Mesothelial cell of epicardium (in vitro differentiated cells): ENCODE measurements at places on chromosomes 1 and 21. TPM values are rescaled to one million over a fixed set of nuclear protein-coding genes. Genes with fewer than 3 reads are reported as not detected.

NCMAP gene
- 0.31 to 0.51 TPM (median 0.38 TPM) in 3 replicates for total RNA-seq

KCNE1 gene
- total RNA-seq, result 0.50 to 1.0 TPM (median 0.55 TPM) in 3 replicates

- DNase-seq, result no peak
Observed at GRCh38 chr1:150789396-150789795, 18.7 kb downstream of the CTSK start.

- no peak for DNase-seq
Observed at GRCh38 chr1:232378266-232379062, 251.5 kb downstream of the SIPA1L2 start.

DNA sequence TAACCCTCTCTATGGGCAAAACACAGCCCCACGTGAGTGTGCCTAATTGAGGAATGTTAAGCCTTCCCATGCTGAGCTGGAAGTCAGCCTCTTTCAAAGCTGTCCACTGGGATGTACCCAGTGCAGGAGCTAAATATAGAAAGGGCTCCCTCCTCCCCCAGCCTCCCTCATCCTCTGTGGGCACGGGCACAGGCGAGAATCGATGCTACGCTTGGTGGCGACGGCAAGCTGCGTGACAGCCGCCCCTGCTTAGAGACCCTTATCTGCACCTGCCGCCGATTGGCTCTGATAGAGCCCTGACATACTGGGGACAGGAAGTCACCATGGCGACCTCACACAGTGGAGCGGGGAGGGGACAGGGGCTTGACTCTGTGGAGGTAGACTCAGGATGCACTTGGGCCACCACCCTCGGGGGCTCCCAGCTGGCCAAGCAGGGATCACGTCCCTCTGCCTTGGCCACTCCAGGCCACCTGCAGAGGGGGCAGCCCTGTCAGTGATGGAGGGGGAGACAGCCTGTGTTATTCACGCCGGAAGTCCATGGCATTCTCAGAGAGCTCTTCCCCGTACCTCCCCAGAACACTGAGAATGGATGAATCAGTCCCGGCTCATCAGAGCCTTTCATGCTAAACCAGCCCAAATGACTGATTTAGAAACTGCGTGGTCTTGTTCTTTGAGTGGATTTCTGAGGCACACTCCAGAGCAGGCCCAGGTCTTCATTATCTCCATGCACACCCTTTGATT is 84.8 kb downstream of the KCND3 start:
- no peak for DNase-seq

KDF1 gene
- 11.9 to 12.9 TPM (median 12.7 TPM) in 3 replicates for total RNA-seq

DNA sequence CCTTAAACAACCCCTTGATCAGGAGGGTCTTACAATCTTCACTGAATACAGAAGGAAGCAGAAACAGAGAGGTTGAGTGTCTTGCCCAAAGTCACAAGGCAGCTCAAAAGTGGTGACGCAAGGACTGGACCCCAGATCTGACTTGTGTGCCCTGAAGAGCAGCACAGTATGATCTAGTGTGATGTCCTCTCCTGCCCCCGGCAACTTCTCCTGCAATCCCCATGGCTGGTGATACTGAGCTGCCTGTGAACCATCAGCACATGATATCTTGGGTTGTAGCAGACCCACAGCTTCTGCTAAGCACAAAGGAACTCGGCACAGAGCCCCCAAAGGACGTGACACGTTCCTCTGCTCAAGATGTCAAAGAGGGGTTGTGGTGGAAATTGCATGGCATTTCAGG is 51.2 kb upstream of the EDN2 start:
- DNase-seq, result peak; percentile 16

RGS4 gene
- 33.8 to 42.0 TPM (median 39.9 TPM) in 3 replicates for total RNA-seq

GRCh38 chr1:161001525-161001924 is 19.4 kb downstream of the F11R start:
- DNase-seq, result no peak

CACHD1 gene
- 20.8 to 24.2 TPM (median 24.1 TPM) in 3 replicates for total RNA-seq

GRCh38 chr1:26961826-26962225 is 1.6 kb upstream of the KDF1 start:
- DNase-seq, result no peak

TMEM240 gene
- total RNA-seq, result 16.7 to 18.3 TPM (median 17.3 TPM) in 3 replicates

- DNase-seq, result no peak
Observed at GRCh38 chr1:57222307-57222706, 201.6 kb downstream of the DAB1 start.

DNA sequence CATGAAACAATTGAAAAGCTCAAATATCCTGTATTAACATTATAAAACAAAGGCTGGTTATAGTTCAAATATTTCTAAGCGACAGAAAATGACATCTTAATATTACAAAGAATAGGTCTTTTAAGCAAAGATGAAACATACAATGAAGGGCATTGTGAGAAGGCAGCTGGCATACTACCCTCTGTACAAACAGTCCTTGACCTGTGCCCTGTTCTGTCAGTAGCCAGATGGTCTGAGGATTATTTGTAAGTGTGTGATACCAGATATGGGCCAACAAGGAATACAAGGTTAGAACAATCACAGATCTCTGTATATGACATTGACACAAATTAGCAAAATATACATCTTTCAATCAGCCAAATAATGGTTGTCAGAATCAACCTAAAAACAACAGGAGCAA is 1350.4 kb downstream of the AMY1C start:
- no peak for DNase-seq

CFHR2 gene
- not detected in 3 replicates for total RNA-seq

DNA sequence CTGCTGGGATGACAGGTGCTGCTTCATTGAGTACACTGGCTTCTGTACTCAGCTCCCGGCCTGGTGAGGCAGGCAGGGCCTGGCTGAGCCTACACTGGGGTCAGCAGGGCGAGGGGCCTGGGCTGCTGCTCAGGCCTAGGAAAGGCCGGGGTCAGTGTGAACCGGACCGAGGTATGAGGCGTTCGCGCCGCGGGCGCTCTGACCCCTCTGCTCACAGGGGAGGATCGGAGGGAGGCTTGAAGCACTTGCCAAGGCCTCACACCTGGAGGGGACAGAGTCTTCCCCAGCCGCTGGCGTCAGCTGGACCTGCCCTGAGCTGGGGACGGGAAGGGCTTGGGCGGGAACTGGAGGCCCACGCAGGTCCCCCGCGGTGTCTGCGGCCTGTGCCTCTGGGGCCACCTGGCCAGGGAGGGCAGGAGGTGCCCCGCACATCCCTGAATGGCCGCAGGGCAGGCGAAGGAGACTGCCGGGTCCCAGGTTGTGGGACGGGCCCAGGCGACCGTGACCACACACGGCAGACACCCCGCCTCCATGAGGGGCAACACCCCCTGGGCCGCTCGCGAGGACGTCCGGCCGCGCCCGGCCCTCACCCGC is 466 bp downstream of the PEX10 start:
- no peak for DNase-seq

DNA sequence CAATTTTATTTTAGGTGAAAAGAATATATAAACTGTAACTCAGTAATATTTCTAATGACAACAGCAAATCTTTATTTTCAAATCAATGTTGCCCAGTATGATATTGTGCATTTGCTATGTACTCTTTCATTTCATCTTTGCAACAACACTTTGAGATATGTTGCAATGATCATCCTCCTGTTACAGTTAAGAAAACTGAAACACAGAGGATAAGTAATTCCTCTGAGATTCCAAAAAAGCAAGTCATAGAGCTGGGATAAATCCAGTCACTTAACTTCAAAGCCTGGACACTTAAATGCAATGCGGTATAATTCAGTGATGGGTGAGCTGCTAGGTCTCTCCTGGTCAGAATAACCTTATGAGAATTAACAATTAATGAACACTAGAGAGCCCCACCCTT is 48.6 kb upstream of the EXO1 start:
- DNase-seq, result no peak

- no peak for DNase-seq
Observed at GRCh38 chr1:18485227-18485626, 4.5 kb downstream of the KLHDC7A start.
